ENCODE measurements at places on chromosomes 13 and 19. TPM values are rescaled to one million over a fixed set of nuclear protein-coding genes. Genes with fewer than 3 reads are reported as not detected.

DNA sequence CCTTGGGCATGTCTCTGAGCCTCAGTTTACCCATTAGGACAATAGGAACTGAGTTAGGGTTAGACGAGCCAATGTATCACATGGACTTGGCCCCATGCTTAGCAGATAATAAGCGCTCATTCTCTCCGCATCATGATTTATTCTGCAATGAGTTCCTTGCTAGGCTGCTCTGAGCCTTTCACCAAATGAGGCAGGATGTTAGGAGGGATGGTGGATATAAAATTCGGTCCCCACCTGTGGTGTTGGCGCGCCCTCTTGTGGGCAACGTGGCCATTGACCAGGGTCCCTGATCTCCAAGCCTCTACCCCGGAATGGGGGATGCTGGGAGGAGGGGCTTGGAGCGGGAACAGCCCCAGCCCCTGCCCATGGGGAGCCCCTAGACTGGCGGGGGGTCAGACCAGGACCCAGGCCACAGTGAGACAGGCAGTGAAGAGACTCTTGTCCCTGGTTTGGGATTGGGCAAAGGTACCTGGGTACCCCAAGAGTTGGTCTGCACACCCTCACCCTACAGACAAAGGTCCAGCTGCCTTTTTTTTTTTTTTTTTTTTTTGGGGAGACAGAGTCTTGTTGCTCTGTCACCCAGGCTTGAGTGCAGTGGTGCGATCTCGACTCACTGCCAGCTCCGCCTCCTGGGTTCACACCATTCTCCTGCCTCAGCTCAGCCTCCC is 43.9 kb downstream of the CERS4 start:
- no peak overlapping the region for H3K27ac ChIP-seq
- H3K27me3 ChIP-seq: peaks cover 13% of the 10 kb centered on the region
- peaks cover 4% of the 10 kb centered on the region for H3K36me3 ChIP-seq
- no peak overlapping the region for H3K4me3 ChIP-seq
- peak; percentile 82 for DNase-seq

DNA sequence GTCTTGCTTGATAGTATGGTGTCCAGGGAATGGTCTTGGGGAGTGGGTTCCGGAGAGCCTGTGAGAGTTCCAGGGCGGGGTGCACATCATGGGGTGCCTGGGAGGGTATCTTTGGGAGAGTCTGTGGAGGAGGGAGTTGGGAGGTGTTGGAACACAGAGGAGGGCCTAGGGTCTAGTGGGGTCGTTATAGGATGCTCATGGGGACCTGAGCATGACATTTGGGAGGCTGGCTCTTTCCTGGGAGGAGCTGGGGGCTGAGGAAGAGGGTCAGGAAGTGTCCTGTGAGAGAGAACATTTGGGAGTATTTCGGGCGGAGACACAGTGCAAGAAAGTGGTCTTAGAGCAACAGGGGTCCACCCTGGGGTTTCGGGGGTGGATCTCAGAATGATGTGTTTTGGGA is 2.7 kb downstream of the ACTL9 start:
- H3K27ac ChIP-seq: no peak overlapping the region
- no peak for DNase-seq
- no peak overlapping the region for H3K4me3 ChIP-seq

DNA sequence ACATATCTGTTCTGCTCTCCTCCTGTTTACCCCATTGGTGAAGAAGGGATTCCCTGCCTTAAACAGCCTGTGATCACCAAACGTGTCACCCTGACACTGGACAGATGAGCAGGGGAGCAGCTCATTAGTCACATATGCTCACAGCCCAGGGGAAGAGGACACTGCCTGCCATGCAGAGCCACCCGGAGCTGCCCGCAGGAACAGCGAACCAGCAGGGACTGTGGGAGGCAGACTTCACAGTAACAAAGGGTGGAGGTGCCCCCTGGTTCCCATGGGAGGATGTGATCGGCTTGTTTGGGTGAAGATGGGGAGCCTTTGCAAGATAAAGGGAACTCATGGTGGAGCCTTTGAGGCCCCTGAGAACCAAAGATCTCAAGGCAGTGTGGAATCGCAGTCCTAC is 88.6 kb upstream of the FARP1 start:
- no peak overlapping the region for H3K27ac ChIP-seq
- no peak for DNase-seq
- no peaks in the 10 kb centered on the region for H3K4me1 ChIP-seq
- H3K27me3 ChIP-seq: peaks cover 13% of the 10 kb centered on the region
- H3K4me3 ChIP-seq: no peak overlapping the region

DNA sequence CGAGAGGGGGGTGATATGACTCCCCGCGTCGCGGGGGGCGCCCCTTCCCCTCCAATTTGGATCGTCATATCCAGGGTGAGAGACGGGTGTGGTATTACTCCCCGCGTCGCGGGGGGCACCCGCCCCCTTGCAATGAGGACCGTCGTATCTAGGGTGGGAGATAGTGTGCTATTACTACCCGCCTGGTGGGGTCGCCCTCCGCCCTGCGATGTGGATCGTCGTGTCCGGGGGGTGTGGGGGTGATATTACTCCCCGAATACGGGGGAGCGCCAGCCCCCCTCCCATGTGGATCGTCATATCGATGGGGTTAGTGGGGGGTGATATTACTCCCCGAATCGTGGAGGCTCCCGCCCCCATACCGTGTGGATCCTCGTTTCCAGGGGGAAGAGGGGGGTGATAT is 29.2 kb upstream of the RGCC start:
- no peak overlapping the region for H3K4me3 ChIP-seq
- no peaks in the 10 kb centered on the region for H3K27me3 ChIP-seq
- no peaks in the 10 kb centered on the region for H3K36me3 ChIP-seq
- DNase-seq: no peak
- H3K4me1 ChIP-seq: no peaks in the 10 kb centered on the region

- peaks cover 18% of the 10 kb centered on the region for H3K4me1 ChIP-seq
- no peaks in the 10 kb centered on the region for H3K27me3 ChIP-seq
- no peaks in the 10 kb centered on the region for H3K36me3 ChIP-seq
- H3K4me3 ChIP-seq: no peak overlapping the region
- DNase-seq: no peak
- H3K27ac ChIP-seq: no peak overlapping the region
These were observed 10.4 kb upstream of the DOCK9 start for GRCh38 chr13:98988277-98988676.

- H3K27me3 ChIP-seq: no peaks in the 10 kb centered on the region
- H3K4me3 ChIP-seq: no peak overlapping the region
- no peaks in the 10 kb centered on the region for H3K36me3 ChIP-seq
- no peak overlapping the region for H3K27ac ChIP-seq
These were observed 12.7 kb upstream of the ZNF443 start for GRCh38 chr19:12453495-12453894.

- no peak for DNase-seq
- H3K36me3 ChIP-seq: no peaks in the 10 kb centered on the region
- no peak overlapping the region for H3K4me3 ChIP-seq
- no peaks in the 10 kb centered on the region for H3K4me1 ChIP-seq
- H3K27ac ChIP-seq: no peak overlapping the region
These were observed 196.7 kb upstream of the SLITRK6 start for GRCh38 chr13:85995788-85996418.

GRCh38 chr13:111562716-111563115 is 242.3 kb downstream of the TEX29 start:
- no peak overlapping the region for H3K27ac ChIP-seq
- no peaks in the 10 kb centered on the region for H3K27me3 ChIP-seq
- H3K4me1 ChIP-seq: no peaks in the 10 kb centered on the region
- no peak for DNase-seq

GRCh38 chr13:69496981-69497380 is 610.6 kb upstream of the ATXN8OS start:
- no peaks in the 10 kb centered on the region for H3K4me1 ChIP-seq
- no peak overlapping the region for H3K27ac ChIP-seq
- DNase-seq: no peak
- H3K36me3 ChIP-seq: no peaks in the 10 kb centered on the region
- H3K4me3 ChIP-seq: no peak overlapping the region

GRCh38 chr19:15268192-15268927 is 36.1 kb upstream of the EPHX3 start:
- DNase-seq: no peak
- no peak overlapping the region for H3K4me3 ChIP-seq
- H3K27ac ChIP-seq: peak overlapping the region; percentile 53
- H3K4me1 ChIP-seq: peaks cover 30% of the 10 kb centered on the region
- peaks cover 47% of the 10 kb centered on the region for H3K36me3 ChIP-seq

- no peaks in the 10 kb centered on the region for H3K36me3 ChIP-seq
- no peak overlapping the region for H3K4me3 ChIP-seq
- H3K27ac ChIP-seq: no peak overlapping the region
- H3K4me1 ChIP-seq: no peaks in the 10 kb centered on the region
These were observed 37.3 kb downstream of the ZAR1L start for GRCh38 chr13:32277839-32278238.

- H3K36me3 ChIP-seq: peaks cover 62% of the 10 kb centered on the region
- no peaks in the 10 kb centered on the region for H3K27me3 ChIP-seq
- DNase-seq: peak; percentile 88
- H3K4me3 ChIP-seq: peak within 1 kb of the TSS; percentile 87
- H3K4me1 ChIP-seq: peaks cover 52% of the 10 kb centered on the region
These were observed at the start of gene POLR1D for GRCh38 chr13:27621366-27622101. Gene POLR1D, plus strand, starts transcription at chr13:27621892. Its CDS starts 92 bp downstream, at chr13:27621984.

DNA sequence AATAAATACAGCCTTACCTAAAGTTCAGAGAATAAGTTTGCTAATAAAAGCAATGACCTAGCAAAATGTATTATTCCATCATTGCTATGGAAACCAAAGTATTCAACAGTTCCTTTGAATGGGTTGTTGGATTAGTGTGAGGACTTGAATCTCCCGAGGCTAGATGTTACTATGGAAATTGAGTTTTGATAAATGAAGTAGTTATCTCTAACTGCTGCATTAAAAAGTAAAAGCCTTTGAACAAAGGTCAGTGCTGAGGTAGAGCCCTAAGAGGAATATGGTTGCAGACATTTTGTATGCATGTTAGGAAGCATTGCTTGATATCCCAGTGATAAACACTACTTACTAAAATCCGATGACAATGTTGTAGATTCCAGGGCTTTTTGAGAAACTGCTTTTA is 6.2 kb downstream of the KLF5 start:
- no peaks in the 10 kb centered on the region for H3K27me3 ChIP-seq
- peak overlapping the region; percentile 87 for H3K4me3 ChIP-seq
- DNase-seq: no peak
- H3K36me3 ChIP-seq: peaks cover 92% of the 10 kb centered on the region
- no peaks in the 10 kb centered on the region for H3K4me1 ChIP-seq
- peak overlapping the region; percentile 61 for H3K27ac ChIP-seq

- peaks cover 7% of the 10 kb centered on the region for H3K36me3 ChIP-seq
- no peak overlapping the region for H3K27ac ChIP-seq
- H3K4me3 ChIP-seq: peak overlapping the region; percentile 26
- H3K27me3 ChIP-seq: peaks cover 57% of the 10 kb centered on the region
- peaks cover 9% of the 10 kb centered on the region for H3K4me1 ChIP-seq
- DNase-seq: no peak
These were observed 106.3 kb downstream of the KCTD15 start for GRCh38 chr19:33902802-33903488.

GRCh38 chr13:39450176-39450575 is 152.8 kb downstream of the LHFPL6 start:
- DNase-seq: no peak
- peaks cover 32% of the 10 kb centered on the region for H3K27me3 ChIP-seq
- no peak overlapping the region for H3K4me3 ChIP-seq

DNA sequence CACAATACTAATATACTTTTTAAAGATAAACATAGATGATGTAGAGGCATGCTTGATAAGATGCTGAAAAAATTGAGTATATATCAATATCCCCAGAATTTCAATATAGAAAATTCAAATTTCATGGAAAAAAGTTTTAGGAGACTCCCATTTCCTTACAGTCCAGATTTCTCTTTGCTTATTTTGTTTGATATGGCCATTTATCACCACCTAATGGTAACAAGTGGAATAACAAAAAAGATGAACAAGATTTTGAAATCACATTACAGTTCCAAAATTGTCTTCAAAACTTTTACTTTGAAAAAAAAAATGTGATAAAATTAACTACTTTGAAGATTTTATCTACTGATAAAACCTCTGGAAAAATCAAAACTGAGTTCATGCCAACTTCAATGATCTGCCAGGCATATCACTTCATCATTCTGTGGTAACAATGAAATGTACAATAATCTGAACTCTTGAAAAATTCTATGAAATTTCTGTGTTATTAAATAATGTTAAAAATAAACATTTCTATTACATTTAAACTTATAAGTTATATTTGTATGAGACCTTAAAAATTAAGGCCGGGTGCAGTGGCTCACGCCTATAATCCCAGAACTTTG is 17.5 kb downstream of the MIPEP start:
- no peak overlapping the region for H3K27ac ChIP-seq
- no peaks in the 10 kb centered on the region for H3K4me1 ChIP-seq
- no peaks in the 10 kb centered on the region for H3K36me3 ChIP-seq

GRCh38 chr19:32208060-32208459 is 137.3 kb upstream of the ZNF507 start:
- H3K27ac ChIP-seq: no peak overlapping the region
- no peaks in the 10 kb centered on the region for H3K36me3 ChIP-seq
- no peak overlapping the region for H3K4me3 ChIP-seq
- no peaks in the 10 kb centered on the region for H3K4me1 ChIP-seq
- no peak for DNase-seq
- H3K27me3 ChIP-seq: no peaks in the 10 kb centered on the region

DNA sequence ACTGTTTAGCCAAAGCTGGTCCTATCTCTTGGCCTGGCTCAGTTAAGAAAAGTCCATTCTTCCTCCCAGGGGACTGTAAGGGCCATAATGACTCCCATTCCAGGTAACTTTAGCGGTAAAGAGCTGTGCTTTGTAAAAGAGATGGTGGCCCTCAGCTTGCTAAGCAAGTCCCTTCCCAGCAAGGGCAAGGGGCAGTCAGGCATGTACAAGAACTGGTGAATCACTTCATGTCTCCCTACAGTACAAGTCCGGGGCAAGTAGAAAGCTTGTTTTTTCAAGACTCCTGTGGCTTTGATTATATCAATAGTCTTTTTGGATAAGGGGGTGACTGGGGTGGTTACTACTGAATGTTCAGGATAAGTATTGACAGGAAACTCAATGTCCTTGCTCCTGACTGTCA is 88.9 kb downstream of the SLC25A15 start:
- H3K4me1 ChIP-seq: no peaks in the 10 kb centered on the region
- no peak overlapping the region for H3K4me3 ChIP-seq
- H3K27ac ChIP-seq: no peak overlapping the region

GRCh38 chr19:52492994-52493470 is 34.4 kb upstream of the ZNF808 start:
- H3K27me3 ChIP-seq: no peaks in the 10 kb centered on the region
- no peak overlapping the region for H3K4me3 ChIP-seq
- H3K27ac ChIP-seq: no peak overlapping the region
- H3K36me3 ChIP-seq: no peaks in the 10 kb centered on the region
- DNase-seq: no peak

- DNase-seq: no peak
- H3K4me3 ChIP-seq: no peak overlapping the region
These were observed 49.1 kb downstream of the LMO7 start for GRCh38 chr13:75685239-75685697.

- H3K27me3 ChIP-seq: no peaks in the 10 kb centered on the region
- no peak for DNase-seq
- no peak overlapping the region for H3K4me3 ChIP-seq
- no peaks in the 10 kb centered on the region for H3K36me3 ChIP-seq
- H3K4me1 ChIP-seq: no peaks in the 10 kb centered on the region
- H3K27ac ChIP-seq: no peak overlapping the region
These were observed 96.9 kb upstream of the OXGR1 start for GRCh38 chr13:97091196-97091595.

The ZNF611 gene
- 14.1 TPM for total RNA-seq

The TNFSF9 gene
- total RNA-seq: 1.6 TPM

The ERFL gene
- total RNA-seq: 0.21 TPM

The ADPRHL1 gene
- 2.8 TPM for total RNA-seq

The KCNK6 gene
- 3.6 TPM for total RNA-seq

The LRRC4B gene
- total RNA-seq: not detected

The RPS28 gene
- 595 TPM for total RNA-seq

The ZNF628 gene
- 11.9 TPM for total RNA-seq

The FCER2 gene
- not detected for total RNA-seq

The PSG2 gene
- not detected for total RNA-seq

The PCP2 gene
- total RNA-seq: not detected

All from Calu3 (cell line).